ENCODE measurements at places on chromosomes 6 and 20.
A peak's percentile ranks its signal among the peaks of the same experiment; 100 is the strongest.

- DNase-seq, result no peak
Observed at GRCh38 chr6:15303162-15303919, 57.5 kb downstream of the JARID2 start.

DNA sequence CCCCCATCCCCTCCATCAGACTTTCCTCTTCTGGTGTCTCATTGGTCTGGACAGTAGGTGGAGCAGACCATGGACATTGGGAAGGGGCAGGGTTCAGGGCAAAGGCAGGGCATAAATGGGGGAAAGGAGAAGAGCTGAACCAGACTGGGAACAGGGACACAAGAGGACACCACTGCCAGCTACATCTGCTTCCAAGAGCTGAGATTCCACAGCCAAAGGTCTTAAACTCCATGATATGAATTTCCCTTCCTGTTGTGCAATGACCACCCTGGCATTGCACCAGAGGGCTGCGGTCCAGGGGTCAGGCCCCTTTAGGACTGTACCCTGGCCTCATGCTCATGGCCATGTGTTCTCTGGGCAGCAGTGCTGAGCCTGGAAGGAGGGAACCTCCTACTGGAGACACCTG, 137.9 kb downstream of the MAFB start:
- no peak for DNase-seq

DNA sequence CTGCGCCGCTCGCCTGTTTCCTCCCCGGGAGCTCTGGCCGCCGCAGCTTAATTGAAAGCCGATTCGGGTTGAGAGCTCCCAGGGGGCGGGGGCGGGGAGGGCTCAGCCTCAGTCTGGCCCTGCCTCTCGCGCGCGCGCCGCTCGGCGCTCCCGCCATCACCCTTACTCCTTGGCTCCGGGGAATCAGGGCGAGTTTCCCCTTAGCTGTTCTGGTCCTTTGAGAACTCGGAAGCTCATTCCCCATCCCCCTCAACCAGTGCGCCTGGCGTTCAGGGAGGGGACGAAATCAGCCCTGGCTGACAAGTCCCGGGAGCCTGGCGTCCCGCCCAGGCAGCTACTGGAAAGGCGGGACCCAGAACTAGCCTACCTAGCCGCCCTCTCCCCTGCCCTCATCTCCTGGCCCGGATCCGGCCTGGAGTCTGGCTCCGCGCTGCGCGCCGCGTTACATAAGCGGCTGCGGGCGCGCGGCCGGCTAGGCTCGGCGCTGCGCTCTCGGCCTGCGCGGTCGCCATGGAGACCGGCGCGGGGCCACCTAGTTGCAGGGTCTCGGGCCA, 2.8 kb downstream of the SLC12A5 start:
- no peak for DNase-seq

- no peak for DNase-seq
Observed at GRCh38 chr6:107811591-107812218, 12.4 kb downstream of the SCML4 start.

GRCh38 chr6:134341999-134342567, 24.2 kb upstream of the SGK1 start:
- no peak for DNase-seq

DNA sequence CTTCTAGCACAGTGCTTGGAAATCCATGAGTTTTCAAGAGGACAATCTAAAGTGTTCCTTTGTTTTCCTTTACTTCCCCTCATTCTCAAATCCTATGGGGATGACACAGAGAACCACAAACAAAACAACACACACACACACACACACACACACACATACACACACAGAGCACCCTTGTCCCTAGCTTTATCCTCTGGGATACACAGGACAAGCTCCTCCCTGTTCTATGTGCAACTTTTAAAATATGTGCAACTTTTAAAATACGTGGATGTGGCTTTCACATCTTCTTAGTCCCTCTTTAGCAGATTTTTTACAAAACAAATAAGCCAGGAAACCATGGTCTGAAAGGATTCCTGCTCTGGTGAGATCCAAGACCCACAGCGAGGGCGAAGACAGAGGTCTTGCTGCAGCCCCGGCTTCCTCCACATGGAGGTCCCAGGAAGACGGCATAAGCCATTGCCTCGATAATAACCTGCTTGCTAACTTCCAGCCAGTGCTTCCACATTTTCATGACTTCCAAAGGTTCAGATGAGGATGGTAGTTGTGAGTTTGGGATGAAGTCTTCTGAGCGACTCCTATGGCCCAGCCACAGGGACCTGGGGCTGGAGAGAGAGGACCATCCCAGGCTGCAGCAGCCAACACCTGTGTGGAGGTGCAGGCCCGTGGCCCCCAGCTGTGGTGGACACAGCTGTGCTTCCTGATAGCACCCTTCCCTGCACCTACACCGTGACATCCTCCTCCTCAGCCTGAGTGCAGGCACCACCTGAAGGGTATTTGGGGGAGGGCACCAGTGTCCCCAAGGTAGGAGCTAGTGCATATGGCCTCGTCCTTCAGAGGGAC, 62.8 kb upstream of the CD93 start:
- no peak for DNase-seq

GRCh38 chr6:168667428-168667805, 226.4 kb downstream of the SMOC2 start:
- no peak for DNase-seq

DNA sequence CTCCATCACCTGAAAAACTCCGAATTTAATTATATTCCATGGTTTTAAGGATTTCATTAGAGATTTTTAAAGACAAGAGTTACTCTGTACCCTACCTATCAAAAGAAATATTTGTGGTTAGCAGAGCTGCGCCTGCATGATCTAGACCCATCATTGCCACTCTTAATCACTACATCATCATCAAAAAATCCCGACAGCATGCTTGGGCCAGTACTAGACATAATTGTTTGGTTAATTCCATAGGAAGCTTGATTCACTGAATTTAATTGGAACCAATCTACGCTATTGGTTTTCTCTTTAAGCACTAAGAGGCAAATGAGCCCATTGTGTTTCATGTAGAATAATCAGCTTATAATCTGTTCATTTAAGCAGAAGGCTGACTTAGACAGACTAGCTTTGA, 33.4 kb upstream of the RNF217 start:
- no peak for DNase-seq

GRCh38 chr6:116465246-116465645, 4.1 kb downstream of the CALHM6 start:
- DNase-seq, result no peak

GRCh38 chr20:5569021-5569420, 181.2 kb upstream of the SHLD1 start:
- peak; percentile 69 for DNase-seq

DNA sequence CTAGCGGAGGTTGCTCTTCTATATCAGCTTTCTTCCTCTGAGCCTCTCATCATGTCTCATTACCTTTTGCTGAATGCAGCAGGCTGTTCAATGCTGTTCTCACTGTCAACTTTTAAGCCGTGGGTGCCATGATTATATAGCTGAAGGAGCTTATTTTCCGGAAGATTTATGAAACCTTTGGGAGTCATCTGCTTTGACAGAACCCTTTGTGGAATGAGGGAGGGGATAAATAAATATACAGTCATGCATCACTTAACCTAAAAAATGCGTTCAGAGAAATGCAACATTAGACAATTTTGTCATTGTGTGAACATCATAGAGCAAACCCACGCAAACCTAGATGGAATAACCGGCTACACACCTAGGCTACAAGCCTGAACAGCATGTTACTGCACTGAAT, 102.2 kb upstream of the AKAP12 start:
- DNase-seq, result no peak

Data from CD4-positive, alpha-beta T cell treated with Interleukin-6 for 4 hours (primary cell).